Non-pigmented ciliary epithelial cell (primary cell): ENCODE measurements at places on chromosomes 1 and 21.

DNA sequence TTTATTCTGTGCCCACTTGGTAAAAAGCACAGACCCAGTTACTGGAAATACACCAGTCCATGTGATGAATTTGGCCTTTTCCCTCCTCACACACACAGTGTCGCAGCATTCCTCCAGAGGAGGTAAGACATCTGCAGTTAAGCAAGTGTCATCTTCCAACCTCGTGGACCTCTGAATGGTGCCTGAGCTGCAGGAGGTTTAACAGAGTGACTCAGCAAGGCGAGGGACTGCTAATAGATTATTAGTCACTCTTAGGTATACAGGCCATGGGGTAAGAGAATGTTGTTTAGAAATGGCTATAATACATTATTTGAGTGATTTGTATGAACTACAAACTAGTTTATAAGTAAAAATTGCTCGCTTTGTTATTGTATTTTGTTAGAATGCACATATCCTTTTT is 8.6 kb upstream of the LRRC8B start:
- peak; percentile 37 for DNase-seq

DNA sequence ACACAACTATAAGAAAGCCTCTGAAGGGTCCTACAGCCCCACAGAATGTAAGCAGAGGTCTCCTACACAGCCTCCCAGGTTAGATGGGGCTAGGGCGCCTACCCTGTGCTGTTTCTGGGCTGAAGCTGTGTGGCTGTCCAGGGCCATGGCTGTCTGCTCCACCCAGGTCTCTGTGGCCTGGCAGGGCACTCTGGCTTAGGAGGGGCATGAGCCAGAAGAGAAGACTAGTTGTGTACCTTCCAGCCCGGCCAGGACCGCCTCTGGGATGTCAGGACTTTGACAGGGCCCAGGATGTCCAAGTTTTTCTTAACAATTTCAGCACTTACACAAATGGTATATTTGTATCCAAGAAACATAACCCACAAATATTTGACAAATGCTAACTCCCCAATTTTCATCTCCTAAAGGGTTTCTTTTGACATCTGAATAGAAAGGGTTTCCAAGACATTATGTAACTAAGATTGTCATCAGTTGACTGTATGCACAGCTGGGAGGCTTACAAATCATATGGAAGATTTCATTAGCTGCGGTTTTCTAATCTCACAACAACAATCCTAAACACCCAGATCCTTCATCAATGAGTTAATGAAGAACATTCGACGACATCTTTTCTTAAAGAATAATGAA is 80.5 kb downstream of the HSF2BP start:
- DNase-seq, result no peak

- DNase-seq, result no peak
Measured at GRCh38 chr1:28328228-28328648, 602 bp upstream of the MED18 start.

- DNase-seq, result peak; percentile 100
Measured at GRCh38 chr1:218705911-218706893, 361.1 kb downstream of the TGFB2 start.

DNA sequence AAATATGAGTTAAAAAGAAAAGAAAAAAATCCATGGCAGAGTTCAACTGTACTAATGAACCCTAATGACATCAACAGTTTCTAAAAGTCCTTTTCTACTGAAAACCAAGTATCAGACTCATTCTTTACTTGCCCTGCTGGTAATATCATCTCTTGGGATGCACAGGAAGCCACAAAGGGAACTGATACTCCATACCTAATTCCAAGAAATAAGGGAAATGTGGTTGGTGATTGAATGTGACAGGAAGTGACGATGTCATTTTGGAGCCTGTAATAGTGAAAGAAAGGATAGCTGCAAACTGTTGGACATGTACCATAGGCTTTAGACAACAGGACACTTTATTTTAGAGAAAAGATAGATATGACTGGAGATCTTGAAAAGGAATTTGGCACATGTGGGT is 98.7 kb upstream of the VAV3 start:
- DNase-seq, result no peak
